ENCODE measurements at places on chromosomes 11 and 22.

DNA sequence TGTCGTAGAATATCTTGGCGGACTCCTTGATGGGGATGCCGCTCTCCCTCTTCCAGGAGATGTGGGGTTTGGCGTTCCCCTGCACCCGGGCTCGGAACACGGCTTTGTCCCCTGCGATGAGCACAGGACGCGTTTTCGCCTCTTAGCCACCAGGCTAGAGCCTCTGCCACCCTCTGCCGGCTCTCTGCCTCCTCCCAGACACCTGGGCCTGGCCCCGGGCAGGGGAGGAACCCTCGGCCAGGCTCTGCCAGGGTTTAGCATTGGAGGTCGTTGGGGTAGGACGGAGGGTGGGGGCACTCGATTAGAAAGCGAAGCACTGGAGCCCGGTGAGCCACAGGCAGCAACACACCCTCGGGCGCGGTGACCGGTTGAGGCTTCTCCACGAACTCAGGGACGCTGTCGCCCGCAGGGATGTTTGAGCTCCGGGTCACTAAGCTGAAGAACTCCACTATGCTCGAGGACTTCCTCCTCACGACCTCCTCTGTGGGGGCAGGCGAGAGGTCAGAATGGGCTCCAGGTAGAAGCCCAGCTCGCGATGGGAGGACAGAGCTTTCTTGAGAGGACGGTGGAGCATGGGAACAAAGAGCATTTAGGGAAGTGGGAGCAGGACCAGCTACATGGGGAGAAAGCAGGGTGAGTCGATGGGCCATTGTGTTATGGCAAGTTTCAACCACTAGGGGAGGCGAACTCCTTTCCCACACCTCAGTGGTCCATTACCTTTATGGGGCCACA lies 4.3 kb downstream of the IGSF22 start:
- peak; percentile 55 for DNase-seq

DNA sequence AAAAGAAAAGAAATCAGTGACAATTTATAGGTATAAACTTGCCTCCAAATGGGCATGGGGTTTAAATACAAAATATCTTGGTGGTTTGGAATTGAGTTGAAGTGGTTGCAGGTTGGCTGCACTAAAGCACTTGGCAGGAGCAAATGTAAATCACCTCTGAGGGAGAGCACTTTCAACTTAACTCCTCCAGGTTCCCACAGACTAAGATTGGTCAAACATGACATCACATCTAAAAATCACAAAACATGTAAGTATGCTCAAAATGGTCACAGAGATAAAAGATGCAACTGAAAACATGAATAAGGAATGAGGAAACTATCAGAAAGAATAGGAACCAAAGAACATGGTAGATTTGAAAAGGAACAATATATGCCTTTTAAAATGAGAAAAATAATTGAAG lies 12.3 kb upstream of the SHANK3 start:
- DNase-seq: no peak

- no peak for DNase-seq
Measured at GRCh38 chr11:119023741-119024140, 5.2 kb downstream of the TRAPPC4 start.

- DNase-seq: no peak
Measured at GRCh38 chr11:2780850-2781407, 81.1 kb upstream of the KCNQ1OT1 start.
